NK-92 treated with Interleukin-12 subunit alpha and Interleukin-12 subunit beta, amount 100 ng/mL, for 24 hours (cell line): ENCODE measurements at places on chromosomes 1 and 21.

DNA sequence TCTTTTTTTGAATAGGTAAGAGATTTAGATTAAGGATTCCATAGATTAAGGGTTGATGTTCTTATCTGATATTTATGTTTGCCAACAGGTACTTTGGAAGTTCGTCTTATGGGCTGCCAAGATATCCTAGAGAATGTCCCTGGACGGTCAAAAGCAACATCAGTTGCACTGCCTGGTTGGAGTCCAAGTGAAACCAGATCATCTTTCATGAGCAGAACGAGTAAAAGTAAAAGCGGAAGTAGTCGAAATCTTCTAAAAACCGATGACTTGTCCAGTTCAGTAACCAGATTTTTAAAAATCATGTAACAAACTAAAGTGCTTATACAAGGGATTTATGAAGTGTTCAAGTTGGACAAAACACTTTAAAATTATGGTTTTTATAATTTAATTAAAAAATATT lies 100.5 kb downstream of the PKN2 start:
- DNase-seq = no peak

DNA sequence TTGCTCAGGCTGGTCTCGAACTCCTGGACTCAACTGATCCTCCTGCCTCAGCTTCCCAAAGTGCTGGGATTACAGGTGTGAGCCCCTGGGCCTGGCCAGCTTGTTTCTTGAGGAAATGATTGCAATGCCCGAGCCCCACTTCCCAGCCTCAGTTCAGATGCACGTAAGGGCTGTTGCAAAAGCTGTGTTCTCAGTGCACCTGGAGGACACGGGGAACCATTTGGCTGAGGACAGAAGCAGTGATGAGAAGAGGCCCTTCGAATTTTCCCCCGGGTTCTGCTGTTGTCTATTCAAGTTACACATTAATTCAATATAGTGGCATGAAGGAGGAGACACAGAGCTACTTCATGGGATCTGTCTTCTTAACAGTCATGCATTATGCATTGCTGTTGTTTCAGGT lies 78.8 kb upstream of the WDR26 start:
- DNase-seq = no peak

DNA sequence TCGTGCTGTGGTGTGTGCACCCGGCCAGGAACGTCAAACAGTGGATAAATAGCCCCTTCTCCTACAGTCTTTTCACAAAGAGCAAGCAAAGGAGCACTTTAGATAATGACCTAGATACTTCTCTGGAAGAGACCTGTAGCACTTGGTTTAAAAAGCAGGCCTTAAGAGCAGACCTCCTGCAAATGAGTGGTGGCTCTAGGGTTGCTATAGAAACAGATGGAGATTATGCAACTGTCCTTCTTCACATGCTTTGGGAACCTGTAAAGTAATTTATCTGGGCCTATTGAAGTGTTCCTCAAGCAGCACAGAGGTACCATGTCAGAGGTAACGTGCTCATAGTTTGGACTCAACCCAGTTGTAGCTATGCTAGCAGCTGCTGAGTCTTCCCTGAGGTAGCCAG lies 208.2 kb upstream of the KIAA0040 start:
- DNase-seq = no peak

DNA sequence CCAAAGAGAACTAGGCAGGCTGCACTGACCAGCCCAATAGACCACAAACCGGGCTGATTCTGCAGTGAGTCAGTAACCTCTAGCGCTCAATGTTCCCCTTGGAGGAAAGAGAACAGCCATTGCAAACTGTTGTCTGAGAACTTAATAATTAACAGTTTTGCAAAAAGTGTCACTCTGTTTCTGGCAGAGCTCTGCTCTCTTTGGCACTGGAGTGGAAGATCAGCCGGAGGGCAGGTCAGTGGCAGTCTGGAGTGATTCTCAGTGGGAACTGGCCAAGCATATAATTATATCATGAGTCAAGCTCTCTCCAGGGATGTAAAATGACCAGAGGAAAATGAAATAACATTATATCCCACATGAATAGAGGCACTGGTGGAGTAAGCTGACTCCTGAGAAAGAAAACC lies 238.3 kb downstream of the HLX start:
- DNase-seq = no peak

GRCh38 chr1:33393524-33393923 lies 37.4 kb downstream of the PHC2 start:
- no peak for DNase-seq

DNA sequence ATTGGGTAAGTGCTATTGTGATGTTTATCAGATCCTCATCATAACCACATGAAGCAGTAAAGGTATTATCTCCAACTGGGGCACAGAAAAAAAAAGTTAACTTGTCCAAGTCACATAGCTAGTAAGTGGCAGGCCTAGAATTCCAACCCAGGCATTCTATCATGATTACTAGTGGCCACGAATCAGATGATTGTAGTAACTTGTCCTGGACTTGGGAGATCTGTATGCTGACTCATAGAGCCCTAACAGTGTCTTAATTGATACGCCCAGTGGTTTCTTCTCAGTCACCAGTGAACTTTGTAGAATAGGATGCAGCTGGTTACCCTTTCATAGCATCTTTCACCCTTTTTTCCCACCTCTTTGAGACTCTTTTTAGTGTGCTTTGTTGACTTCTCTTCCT lies 91.1 kb upstream of the UBE2U start:
- no peak for DNase-seq

DNA sequence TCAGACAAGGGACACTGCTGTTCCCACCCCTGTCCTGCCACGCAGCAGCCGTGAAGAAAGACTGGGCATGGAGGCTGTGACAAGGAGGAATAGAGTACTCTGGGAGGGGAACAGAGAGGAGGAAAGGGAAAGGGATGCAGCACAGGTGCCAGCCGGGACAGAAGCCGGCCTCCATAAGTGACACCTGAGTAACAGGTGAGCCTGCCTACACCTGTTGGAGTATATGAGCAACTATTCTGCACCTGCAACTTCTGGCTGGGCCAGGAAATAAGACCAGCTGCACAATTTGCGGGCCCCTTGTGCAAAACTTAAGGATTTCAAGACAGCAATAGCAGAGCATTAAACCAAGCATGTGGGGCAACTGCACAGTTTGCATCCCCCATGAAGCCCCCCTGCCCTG lies 72.5 kb upstream of the GOLT1A start:
- no peak for DNase-seq

- DNase-seq = no peak
Measured at GRCh38 chr1:199272139-199272544, 633.3 kb downstream of the PTPRC start.

DNA sequence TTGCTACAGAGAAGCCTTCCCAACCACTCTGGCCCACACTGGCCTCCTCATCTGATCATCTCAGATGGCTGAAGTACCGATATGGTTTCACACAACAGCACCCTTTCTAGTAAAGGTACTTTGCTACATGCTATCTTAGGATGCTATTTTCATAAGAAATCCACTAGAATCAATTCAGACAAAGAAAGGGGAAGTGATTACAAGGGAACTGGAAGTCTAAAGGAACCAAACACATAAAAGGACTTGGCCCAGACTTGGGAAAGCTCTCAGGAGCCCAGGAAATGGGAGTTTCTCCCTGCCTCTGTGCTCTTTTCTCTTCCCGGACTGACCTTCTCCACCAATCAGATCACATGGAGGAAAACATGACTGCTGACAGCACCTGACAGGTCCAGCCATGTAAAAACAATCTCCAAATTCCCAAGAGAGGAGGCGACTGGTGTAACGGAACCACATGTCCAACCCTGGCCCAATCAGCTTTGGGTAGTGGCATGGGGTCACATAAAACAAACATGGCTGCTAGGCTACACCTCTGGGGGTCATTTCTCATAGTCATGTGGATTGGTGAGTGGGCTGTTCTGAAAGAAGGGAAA lies 12.7 kb upstream of the FOXE3 start:
- no peak for DNase-seq

- DNase-seq = no peak
Measured at GRCh38 chr1:27568300-27569087, 35.5 kb downstream of the AHDC1 start.

- DNase-seq = no peak
Measured at GRCh38 chr1:22331618-22332423, 119.8 kb upstream of the ZBTB40 start.

DNA sequence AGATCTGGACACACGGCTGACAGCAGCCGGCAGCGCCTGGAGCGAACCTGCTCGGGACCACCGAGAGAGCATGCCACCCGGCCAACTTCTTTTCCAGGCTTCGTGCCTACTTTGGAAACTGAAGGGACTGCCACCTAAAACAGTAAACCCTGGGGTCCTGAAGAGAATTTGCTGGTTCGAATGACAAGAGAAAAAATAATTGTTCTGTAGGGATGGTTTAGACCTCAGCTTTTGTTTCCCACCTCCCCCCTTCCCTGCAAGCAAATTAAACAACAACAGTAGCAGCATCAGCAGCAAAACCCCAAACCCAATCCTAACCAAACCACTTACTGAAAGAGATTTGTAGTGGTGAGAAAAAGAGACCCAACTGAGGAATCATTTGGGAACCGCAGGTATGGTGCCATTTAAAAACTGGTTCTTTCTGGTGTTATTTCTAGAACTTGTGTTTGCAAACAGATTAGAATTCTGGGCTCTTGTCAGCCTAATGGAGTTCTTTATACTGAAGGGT lies 105.6 kb downstream of the LEPR start:
- DNase-seq = no peak

DNA sequence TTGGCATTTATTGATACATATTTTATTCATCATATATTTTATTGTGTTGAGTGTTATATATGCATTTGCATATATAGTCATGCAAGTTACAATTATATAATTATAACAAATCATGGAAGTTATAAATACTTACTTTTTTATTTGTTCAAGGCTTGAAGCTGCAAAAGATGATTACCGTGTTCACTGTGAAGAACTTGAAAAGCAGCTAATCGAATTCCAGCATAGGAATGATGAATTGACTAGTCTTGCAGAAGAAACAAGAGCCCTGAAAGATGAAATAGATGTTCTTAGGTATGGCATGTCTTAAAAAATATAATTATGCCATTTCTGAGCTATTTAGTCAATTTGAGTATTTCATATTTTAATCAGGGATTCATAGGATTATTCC lies 32.1 kb downstream of the HOOK1 start:
- no peak for DNase-seq

DNA sequence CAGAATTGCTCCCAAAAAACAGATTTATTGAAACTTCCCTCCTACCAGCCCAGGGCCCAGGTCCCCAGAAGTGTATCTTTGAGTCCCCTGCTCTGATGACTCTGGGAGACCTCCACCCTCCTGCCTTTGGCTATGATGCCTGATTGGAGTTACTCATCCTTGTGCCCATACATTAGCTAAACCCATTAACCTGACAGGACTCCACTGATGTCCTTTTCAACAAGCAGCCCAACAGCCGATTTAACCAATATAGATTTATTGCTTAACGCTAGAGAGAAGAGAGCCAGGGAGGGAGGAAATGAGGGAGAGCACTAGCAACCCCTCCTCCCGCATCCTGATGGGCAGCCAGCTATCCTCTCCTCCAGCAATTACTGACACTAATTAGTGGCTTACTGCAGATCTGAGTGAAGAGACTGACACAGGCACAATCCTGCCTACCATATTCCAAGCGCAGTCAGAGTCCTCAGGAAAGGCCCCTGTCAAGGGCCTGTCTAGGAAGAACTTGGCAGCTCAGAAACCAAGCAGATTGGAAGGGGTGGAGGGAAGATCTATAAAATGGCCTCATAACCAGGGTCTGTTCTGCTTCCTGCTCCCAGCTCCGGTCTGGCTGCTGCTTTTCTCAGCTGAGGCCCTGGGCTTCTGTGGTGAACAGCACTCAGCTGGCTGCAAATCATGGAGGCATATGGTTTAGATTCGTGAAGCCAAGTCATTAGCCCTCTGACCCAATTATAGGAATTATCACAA lies 484.5 kb upstream of the DAB1 start:
- no peak for DNase-seq

DNA sequence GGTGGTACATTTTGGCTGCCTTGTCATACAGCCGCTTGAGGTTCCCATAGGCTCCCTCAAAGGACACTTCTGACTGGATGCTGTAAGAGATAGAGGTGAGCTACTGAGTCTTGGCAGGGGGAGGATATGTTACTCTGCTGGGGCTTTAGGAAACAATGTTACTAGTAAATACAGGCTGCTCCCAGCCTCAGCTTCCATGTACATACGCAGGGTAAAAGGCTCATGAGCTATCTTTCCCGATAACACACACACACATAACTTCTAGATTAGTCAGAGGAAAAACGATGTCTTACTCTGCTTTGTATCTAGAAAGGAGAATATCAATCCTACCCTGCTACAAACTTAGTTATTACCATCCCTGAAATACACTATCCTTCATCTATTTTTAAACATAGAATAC lies 14.3 kb downstream of the SMG5 start:
- no peak for DNase-seq

DNA sequence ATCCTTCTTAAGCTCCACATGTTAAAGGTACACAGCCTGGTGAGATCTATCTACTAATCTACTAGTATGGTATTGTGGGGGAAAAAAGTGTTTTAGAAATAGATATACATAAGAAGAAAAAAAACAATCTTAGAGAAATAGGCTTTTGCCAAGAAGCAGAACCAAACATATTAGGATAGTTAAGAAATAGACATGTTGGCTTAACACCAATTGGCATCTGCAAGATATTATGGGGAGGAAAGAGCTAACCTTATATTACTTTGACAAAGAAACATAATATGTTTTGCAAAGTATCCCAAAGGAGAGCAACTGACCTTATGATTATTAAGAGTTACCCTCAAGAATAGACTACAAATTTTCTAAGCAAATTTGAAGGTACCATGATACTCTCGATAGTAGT lies 202.9 kb downstream of the BRINP3 start:
- DNase-seq = no peak

DNA sequence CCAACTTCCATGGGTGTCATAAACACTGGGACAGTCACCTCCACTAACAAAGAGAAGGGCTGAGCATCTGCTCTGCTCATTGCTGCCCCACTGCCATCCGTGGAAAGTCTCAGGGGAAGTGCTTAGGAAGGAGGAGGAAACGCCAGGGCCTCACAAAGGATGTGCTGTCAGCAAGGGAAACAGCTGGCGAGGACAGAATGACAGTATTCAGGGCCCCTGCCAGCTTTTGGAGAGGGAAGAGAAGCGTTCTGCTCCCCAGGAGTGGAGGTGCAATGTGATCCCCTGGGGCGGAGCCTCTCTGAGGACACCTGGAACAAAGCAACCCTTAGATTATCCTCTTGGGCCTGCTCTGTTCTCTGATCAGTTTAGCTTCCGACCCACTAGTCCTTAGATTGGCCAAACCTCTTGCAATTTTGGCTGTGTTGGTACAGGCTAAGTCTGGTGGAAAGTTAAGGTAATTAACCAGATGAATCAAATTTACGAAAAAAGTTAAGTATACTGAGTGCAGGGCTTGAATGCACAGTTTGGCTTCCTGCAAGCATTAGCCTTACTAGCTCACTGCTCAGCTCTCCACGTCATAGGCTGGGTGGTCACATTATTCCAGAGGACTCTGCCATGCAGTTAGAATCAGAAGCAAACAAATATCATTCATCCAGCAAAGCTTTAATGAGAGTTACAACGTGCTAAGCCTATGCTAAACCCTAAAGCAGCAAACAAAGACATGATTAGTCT lies 170.2 kb upstream of the NFIA start:
- no peak for DNase-seq

- DNase-seq = no peak
Measured at GRCh38 chr1:48069662-48070395, 72.6 kb upstream of the TRABD2B start.

GRCh38 chr1:28290851-28291250 lies 31.5 kb downstream of the SESN2 start:
- no peak for DNase-seq

GRCh38 chr1:106266786-106267185 lies 789.7 kb upstream of the PRMT6 start:
- no peak for DNase-seq

- no peak for DNase-seq
Measured at GRCh38 chr21:26374817-26375216, 198.3 kb downstream of the CYYR1 start.

- DNase-seq = no peak
Measured at GRCh38 chr21:45405819-45406762, 1.1 kb downstream of the COL18A1 start.
